Spinal cord (tissue), 10 donors: ENCODE measurements at places on chromosomes 16 and 17. TPM values are rescaled to one million over a fixed set of nuclear protein-coding genes. Genes with fewer than 3 reads are reported as not detected.

Gene AARS1
- total RNA-seq, result 75.9 TPM

DNA sequence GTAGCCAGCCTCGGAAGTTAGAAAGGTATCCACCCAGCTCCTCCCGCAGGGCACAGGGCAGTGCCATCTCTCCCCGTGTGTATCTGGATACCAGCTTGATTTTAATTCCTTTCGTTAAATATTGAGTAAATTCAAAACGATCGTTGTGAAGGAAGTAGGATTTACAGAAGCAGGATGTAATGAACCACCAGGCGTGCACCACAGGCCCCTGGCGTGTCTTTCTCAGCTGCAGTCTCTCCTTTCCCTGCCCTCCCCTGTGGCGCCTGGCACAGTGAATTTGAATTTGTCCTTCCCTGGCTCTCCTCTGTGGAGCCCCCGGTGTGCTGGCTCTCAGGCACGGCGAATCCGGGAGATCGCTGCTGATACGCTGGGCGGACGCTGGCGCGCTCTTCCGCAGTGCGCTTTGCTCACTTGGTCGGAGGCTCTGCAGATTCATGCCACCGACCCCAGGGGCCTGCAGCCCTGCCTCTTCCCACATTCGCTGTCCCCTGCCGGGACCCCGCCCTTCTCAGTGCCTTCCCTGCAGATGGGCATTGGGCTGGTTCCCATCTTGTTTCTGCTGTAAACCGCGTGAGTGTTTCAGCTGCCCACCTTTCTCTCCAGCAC lies 164.6 kb downstream of the RPTOR start:
- DNase-seq, result no peak

- peak; percentile 29 for DNase-seq
These were observed 3.8 kb upstream of the HOXB2 start for GRCh38 chr17:48548523-48549280.

DNA sequence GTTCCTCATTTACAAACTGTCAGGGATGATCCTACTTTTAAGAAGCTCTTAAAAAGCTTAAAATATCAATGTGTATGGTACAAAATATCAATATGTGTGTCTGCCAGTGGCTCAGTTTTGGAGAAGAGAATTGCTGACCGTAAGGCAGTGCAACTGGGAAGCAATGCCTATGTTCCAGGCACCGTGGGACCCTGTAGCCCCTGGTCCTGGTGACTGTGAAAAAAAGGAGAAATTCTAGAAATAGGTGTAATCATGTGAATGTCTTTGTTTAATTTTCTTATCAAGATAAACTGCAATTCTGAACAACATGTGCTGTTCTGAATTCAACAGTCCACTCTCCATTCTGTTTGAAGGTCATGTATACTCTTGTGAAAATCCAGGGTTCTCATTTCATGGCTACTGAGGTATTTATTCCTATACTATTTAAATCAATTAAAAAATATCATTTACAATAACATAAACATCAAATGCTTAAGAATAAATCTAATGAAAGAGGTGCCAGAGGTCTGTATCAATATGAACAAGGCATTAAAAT lies 9.4 kb upstream of the HP start:
- DNase-seq, result no peak

Gene OTOP2
- total RNA-seq, result not detected
